ENCODE measurements at places on chromosomes 2 and 18.

DNA sequence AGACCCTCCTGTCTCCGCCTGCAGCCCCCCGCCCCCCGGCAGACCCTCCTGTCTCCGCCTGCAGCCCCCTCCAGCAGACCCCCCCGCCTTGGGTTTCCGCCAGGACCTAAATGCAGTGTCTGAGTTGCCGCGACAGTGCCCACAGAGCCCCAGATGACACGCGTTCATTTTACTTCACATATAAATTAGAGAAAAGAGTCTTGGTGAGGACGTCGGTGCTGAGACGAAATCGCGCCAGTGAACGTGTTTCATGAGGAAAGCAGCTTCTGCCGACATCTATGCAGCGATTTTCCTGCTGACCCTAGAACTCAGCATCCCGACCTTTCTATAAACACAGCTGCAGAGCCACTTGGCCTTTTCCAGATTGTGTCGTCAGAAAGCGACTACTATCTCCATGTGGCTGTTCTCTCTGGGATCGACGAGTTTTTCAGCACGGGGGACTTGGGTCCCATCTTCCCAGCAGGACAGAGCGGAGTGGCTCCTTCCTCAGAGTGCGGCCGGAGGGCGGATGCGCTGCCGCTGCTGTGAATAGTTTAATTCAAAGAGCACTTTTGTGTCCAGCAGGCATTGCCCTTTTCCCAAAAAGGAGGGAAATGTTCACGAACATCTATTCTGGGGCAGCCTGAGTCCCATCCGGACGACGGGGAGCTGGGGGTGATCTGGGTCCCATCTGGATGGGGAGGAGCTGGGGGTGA, 136.7 kb downstream of the NFATC1 start:
- no peak for DNase-seq

DNA sequence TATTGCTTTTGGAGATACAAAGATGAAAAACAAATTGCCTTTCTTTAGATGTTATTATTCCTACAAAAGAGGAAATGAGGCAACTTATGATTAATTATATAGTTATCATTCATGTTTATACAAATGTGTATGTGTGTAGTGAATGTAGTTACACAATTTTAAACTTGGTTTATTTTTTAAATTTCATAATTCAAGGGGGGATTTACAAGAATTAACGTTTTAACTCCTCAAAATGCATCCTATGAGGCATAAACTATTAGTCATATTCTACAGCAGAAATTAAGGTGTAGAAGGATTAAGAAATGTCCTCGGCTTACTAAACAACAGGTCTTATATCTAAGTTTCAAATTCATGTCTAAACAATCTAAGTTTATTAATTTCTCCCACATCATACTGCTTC, 1545.8 kb downstream of the LRP1B start:
- DNase-seq = no peak

GRCh38 chr2:120236316-120236715, 13.1 kb upstream of the TMEM185B start:
- DNase-seq = no peak

DNA sequence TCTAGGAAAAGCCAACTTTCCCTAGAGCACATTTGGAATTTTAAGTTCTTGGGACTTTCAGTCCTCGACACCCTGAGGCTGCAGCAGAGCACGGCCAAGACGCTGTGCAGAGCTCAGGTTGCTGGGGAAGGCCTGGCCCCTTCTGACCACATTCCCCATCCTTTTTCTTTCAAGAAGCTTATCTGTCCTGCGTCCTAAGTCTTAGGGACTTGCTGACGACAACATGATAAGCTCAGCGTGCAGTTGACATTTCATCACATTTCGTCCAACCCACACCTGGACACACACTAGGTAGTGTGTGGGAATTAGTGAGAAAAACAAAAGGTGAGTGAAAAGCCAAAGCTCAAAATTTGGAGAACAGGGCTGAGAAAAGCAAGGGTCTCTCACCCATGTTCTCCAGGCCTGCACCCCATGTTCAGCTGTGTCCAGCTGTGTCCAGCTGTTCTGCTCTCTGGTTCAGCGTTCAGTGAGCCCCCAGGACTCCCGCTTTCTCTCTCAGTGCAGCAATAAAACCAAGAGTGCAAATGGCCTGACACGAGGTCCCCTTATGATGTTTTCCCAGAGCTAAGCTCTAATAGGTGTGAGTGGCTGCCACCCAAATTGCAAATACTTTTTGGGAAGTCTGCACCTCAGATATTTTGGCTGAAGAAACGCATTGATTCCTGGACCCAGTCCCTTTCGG, 101.9 kb downstream of the RGPD3 start:
- no peak for DNase-seq

- no peak for DNase-seq
Measured at GRCh38 chr2:99420031-99420430, 69.8 kb downstream of the REV1 start.

DNA sequence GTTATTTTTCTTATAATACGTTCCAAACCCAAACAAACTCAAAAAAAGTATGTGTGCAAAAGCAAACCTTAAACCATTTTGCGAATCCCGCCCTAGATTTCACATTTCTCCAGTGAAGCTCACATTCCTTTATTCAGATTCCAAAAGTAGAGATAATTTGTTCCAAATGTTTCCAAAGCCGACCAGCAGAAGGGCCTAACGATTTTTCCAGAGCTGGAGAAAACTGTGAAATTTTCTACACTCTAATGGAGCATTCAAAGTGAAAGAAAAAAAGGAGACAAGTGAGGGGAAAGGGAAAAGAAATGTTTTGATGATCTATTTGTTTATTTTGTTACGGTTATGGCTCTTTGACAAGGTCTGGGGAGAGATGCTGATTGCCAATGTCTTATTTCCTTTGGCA, 286.5 kb upstream of the SLC14A2 start:
- no peak for DNase-seq

- no peak for DNase-seq
Measured at GRCh38 chr2:152465541-152465940, 130.6 kb downstream of the FMNL2 start.

DNA sequence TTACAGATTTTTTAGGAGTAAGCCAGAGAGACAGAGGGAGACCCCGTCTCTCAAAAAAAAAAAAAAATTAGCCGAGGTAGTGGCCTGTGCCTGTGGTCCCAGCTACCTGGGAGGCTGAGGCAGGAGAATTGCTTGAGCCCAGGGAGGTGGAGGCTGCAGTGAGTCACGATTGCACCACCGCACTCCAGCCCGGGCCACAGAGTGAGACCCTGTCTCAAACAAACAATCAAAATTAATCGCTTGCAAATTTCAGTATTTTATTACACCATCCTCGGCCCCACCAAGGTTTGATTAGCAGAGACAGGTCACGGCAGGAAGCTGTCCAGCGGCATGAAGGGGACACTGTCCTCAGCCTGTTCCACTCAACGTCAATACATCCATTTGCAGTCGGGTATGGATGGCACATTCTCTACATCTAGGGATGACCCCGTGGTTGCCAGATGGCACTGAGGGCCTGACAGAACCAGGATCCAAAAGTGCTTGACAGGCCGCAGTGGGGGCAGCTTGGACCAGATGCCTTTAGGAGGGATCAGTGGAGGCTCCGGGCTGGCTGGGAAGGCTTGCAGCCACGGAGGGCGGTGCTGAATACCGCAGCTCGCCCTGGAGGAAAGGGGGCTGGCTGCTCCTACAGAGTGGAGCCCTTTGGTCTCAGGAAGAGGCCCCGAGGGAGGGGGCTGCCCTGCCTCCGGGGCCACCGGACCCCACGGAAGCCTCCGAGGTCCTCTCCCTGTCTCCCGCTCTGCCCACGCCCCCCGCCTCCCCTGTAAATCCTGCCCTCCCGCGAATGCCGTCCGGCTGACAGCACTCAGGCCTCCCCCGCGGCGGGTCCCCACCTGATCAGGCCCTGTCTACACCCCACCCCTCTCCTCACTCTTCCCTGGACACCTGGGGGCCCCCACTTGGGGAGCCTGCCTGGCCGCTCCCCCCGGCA, 13.1 kb downstream of the ASPRV1 start:
- DNase-seq = no peak

GRCh38 chr18:48600456-48601090, 61.7 kb downstream of the CTIF start:
- no peak for DNase-seq

DNA sequence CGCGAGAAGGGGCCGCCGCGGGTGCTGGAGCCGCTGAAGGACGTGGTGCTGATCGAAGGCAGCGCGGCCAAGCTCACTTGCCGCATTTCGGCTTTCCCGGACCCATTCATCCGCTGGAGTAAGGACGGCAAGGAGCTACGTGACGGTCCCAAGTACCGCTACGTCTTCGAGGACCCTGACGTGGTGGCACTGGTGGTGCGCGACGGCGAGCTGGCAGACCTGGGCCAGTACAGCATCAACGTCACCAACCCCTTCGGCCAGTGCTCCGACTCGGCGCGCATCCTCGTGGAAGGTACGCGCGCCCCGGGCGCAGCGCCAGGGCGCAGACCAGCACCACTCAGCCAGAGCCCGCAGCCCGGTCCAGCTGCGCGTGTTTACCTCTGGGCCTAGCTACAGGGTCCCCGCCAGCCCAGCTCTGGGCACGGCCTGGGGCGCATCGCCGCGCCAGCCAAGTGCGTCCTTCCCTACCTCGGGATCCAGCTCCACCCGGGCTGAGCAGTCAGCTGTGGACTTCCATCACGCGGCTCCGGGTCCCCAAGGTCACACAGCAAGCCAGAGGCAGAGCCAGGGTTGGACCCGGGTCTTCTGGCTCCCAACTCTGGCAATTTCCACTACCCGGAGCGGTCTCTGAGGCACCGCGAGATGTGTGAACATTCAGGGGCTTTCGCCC, 1.7 kb upstream of the GMPPA start:
- no peak for DNase-seq

GRCh38 chr2:42865884-42866881, 73.8 kb upstream of the HAAO start:
- no peak for DNase-seq

DNA sequence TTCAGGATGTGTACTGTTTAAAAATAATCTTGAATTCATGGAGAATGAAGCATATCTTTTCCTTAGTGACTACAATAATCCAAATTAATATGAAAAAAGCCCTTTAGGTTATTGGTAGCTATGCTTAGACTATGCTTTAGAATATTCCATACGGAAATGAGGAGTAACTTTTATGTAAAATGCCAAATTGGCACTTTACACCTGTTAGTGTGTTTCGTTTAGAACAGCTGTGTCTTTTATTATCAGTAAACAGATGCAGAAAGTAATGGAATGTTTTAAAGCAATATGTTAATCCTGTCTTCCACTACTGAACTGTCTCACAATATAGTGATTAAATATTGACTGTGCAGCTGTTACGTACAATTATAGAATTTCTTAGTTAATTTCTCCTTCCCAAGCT, 129.6 kb downstream of the PMS1 start:
- DNase-seq = no peak

GRCh38 chr2:11674983-11675382, 5.0 kb upstream of the NTSR2 start:
- DNase-seq = no peak

DNA sequence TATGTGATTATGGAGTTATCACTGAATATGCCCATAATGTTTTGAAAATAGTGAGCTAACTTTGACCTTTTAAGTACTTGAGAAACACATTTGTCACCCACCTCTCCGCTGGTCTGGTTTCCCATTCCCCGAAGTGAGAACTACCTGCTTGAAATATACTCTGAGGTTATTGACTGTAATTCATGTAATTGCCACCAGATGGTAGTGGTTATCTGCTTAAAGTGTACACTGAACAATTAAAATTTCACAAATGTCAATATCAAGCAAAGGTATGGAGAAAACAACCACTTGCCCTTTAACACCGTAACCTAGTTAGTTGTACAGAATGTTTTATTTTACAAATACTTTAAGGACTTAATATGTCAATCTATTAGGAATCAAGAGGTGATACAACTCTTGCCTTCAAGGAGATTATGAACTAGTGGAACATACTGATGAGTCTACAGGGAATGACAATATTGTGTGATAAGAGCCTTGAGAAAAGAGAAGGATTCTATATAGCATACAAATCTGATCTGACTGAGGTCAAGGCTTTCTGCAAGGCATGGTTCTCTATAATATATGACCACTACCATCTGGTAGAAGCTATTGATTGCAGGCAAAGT, 316.8 kb upstream of the KCNH7 start:
- no peak for DNase-seq

GRCh38 chr2:160165996-160166395, 34.1 kb downstream of the ITGB6 start:
- no peak for DNase-seq
